Activated CD4-positive, alpha-beta T cell treated with anti-CD3 and anti-CD28 coated beads for 1 hour (primary cell): ENCODE measurements at places on chromosomes 5 and 9.

DNA sequence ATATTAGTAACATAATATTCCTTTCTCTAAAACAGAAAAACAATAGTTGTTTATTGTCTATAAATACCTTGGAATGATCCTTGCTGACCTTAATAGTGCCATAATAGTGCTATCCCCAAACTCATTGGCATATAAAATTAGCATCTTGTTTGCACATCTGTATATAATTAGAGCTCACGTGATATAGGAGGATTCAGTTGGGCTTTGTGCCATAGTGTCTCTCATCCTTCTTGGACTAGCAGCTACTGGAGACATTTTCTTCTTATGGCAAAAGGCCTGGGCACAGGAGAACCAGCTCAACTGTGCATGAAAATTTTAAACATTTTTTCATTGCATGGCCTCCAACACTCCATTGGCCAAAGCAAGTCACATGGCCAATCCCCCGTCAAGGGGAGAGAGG is 342.5 kb downstream of the SPATA31D1 start:
- DNase-seq = no peak

- DNase-seq = no peak
Measured at GRCh38 chr5:111262815-111263214, 38.6 kb downstream of the CAMK4 start.

DNA sequence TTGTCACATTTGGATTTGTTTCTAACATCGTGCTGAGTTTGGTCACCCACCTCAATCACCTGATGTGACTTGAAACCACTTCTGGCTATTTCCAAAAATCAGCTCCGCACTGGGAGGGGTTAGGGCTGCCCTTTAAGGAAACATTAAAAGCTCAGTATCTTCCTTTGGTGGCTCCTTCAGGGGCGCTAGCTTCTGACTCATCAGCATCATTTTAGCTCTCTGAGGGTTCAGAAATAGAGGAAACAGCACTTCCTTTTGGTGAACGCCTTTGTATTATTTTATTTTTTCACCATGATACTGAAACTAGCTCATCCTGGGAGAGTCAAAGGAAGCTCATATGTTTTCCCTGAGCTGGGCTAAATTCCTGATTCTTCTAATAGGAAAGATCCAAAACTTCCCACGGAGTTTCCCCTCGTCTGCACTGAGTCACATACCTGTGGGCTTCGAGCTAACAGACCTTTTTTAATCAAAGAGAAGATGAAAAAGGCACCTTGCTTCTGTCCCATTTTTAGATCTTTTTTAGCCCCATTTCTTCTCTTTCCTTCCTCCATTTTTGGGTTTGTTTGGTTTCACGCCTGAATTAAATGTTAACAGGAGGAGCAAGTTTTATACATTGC is 48.2 kb downstream of the ROPN1L start:
- DNase-seq = no peak

DNA sequence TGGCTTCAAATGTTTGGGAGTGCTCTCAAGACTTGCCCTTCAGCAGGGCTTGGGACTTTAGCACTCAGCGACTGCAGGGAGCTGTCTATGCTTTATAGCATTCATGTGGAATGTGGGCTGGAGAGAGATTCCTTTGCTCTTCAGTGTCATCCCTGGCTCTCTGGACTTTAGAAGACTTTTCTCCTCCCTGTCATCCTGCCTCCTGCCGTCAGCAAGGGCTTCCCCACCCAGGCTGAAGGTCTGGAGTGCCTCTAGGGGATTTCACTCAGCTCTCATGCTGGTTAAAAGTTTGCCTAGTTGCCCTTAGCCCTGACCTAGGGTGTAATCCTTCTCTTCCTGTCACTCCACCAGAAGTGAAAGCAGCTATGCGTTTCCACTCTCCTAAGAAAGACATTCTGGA is 210.9 kb downstream of the FRMD3 start:
- no peak for DNase-seq

GRCh38 chr9:77975806-77976205 is 55.8 kb downstream of the GNAQ start:
- no peak for DNase-seq

- no peak for DNase-seq
Measured at GRCh38 chr5:5665225-5666075, 243.0 kb downstream of the ICE1 start.

- peak; percentile 72 for DNase-seq
Measured at GRCh38 chr5:134145779-134146581, 30.8 kb downstream of the SKP1 start.

DNA sequence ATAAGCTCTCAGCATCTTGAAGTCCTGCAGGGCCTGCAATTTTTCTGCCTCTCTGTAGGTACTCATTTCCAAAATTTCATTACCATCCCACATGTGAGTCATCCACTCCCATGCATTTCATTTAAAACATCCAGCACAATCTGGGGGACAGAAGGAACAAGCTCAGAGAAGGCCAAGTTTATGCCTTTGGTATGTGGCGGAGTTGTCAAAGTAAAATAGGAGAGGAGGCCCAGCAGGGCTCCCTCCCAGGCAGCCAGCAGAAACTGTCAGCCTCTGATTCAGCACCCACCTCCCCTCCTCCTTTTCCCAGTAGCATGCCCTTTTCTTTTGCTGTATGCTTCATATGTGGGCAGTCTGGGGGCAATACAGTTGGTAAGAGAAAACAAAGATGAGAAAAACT is 126.4 kb upstream of the ZNF366 start:
- no peak for DNase-seq

GRCh38 chr5:175800656-175801081 is 70.7 kb upstream of the CPLX2 start:
- DNase-seq = no peak

DNA sequence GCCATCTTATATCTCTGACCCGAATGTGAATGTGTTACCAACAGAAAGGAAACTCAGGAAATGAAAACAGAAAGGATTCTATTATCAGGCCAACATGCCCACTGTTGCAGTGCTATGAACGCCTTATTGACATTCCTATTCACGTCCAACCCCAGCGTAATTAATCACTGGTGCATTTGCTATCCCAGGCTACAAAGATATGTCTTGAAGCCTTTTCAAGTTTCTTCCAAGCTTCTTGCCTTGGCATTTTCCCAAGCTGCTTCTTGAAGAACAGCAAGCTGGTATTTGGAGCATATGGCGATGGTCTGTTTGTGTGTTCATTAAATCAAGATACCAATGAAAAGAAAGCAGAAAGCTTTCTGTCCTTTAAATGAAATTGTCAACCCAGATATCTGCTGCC is 579.2 kb upstream of the ZNF462 start:
- no peak for DNase-seq

GRCh38 chr5:91225848-91226686 is 157.1 kb downstream of the ARRDC3 start:
- DNase-seq = peak; percentile 55

DNA sequence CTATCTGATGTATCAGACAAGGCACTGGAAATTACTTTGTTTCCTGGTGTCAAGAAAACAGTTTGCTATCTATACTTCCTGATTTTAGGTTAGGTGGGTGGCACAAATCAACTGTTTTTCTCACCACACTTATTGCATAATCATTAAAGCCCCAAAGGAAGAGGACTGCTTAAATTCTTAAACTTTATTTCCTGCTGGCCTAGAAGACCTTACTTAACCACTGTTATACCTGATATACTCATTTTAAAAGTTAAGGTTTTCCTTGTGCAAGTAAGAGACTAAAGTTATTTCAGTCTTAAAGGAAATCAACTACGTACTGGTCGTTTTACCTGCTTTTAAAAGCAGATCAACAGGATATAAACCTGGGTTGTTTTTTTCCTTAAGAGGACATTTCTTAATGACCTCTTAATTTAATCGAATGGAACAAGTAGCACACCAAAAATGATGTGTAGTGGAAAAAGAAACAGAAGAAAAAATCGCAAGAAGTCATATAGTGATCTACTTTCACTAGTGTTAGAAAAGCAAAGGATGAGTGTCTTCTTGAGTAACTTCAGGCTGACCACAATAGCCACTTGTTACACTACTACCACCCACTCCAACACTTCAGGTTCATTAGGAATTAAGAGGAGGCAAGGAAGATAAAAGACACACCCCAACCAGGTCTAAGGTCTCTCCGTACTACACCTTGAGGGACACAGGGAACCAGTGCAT is 974 bp downstream of the CLINT1 start:
- DNase-seq = no peak

DNA sequence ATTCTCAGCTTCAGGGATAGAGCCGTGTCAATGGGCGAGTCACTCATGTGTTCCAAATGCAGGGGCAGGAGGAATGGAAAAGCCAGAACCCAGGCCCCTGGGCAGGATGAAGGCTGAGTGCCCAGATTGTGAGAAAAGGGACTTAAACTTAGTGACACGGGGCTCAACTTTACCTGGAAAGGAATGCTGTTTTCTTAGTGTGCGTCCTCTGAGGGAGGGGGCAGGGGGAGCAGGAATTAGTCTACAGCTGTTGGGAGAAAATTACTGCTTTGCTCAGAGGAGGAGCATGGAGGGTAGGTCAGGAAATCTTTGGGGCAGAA is 14.6 kb downstream of the HK3 start:
- no peak for DNase-seq

DNA sequence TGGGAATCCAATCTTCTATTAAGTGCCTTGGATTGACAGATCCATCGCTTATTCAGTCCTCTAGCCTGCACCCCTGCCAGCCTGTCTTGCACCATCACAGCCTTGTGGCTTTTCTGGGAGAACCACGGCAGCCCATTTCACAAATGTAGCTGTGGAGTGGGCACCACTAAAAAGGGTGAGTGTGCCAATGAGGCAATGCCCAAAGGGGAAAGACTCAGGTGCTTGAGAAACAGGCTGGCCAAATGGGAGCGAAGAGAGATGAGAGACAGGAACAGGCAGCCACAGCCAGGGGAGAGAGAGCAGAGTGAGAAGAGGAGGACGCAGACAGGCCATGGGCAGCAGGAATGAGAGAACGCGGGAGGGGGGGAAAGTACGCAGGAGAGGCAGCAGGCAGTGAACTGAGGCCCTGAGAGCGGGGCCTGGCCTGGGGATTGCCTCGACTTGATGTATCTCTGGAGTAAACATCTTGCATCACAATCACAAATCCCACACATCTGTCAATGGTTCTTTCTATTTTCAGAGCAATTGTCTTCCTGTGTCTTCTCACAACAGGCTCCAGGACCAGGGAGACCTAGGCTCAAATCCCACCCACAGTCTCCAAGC is 173.1 kb downstream of the SYK start:
- no peak for DNase-seq

DNA sequence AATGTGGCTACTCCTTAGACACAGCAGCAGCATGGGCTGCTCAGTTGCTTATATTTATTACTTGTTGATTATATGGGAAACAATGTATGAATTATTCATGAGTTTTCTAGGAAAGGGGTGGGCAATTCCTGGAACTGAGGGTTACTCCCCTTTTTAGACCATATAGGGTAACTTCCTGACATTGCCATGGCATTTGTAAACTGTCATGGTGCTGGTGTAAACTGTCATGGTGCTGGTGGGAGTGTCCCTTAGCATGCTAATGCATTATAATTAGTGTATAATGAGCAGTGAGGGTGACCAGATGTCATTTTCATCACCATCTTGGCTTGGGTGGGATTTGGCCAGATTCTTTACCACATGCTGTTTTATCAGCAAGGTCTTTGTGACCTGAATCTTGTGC is 734.6 kb upstream of the PTPRD start:
- no peak for DNase-seq

DNA sequence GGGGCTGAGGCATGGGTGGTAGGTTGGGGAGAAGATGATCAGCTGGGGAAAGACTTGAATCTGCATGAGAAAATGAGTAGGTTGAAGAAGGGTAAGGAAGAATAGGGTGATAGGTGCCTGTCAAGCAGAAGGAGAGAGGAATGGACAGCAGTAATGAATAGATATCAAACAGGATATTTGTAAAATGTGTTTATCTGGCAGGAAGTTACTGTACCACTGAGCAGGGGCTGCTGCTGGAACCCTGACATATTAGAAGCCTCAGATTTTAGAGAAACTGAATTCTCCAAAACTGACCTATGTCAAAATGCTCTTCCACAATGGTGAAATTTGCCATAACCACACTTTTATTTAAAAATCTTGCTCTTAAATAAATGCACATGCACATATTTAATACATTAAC is 41.0 kb downstream of the CCDC192 start:
- DNase-seq = no peak

DNA sequence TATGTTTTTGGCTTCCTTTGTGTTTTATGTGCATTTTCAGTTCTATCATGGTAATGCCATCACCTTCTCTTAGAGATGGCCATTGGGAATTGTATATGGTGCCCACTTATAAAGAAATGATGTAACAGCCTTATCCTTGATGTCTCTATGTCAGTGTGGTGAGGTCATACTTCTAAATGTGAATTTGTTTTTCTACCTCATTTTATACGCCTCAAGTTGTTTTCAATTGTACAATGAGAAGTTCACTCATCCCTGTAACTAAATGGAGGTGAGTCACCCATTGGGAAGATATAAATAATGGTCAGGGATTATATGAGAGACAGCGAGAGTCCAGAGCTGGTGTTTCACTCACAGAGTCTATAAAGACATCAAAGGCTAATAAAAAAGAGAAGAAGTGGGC is 402.4 kb downstream of the AGTPBP1 start:
- DNase-seq = no peak

DNA sequence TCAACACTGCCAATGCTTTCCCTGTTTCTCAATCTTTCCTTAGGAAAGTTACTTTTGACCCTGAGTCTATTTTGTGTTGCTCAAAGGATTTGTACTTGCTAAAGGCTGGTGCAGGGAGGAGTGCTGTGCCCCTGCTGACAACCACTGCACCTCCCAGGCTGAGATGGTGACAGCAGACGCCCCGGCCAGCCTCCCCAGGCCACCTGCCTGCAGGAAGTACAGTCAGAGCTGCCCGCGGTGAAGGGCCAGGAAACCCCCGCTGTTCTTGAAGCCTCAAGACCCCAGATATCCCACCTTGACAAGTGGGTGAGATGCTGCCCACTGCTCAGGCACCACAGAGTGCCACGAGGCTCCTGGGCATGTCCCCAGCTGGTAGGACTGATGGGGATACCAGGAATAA is 44.2 kb upstream of the CKMT2 start:
- no peak for DNase-seq

GRCh38 chr9:114930056-114930812 is at the start of gene TNFSF8:
TNFSF8 (minus strand) TSS chr9:114930591; CDS start chr9:114930303, 288 bp downstream.
- DNase-seq = peak; percentile 48

GRCh38 chr9:105385381-105385985 is 62.4 kb upstream of the FSD1L start:
- DNase-seq = peak; percentile 11

DNA sequence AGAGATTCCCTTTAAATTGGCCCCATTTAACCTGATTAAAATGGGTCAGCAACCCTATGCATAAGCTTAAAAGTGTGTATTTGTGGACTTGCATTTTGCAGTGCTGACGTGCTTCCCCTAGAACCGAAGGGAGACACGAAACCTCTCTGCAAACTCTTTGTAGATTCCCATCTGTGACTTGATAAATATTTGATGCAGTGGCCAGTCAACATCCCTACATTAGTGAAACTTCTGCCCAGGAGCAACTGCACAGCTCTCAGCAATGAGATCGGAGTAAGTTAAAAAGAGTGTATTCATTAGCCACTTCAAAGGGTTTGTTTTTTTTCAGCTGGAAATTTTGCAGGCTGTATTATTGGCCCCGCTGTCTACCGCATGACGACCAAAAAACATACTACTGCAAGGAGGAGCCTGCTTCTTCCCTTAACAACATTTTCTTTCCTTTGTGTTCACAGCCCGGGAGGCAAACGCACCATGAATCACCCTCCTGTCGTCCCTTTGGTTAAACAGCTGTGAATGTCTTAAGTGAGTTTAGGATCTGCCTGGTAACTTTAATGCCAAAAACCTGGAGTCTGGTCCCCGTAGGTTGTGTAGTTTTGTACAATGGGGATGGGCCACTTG is 38.0 kb upstream of the TCERG1 start:
- no peak for DNase-seq
